ENCODE measurements at places on chromosomes 1 and 21. TPM values are rescaled to one million over a fixed set of nuclear protein-coding genes. Genes with fewer than 3 reads are reported as not detected.

Gene MEX3A
- total RNA-seq: 1.2 TPM

Gene MMEL1
- total RNA-seq: 0.21 TPM

Gene RIPK4
- total RNA-seq: 0.66 TPM

Gene KRTAP13-2
- not detected for total RNA-seq

Gene NR1I3
- total RNA-seq: not detected

Gene CD1C
- total RNA-seq: not detected

Gene PPM1J
- total RNA-seq: 0.66 TPM

Gene SLC6A9
- 1.8 TPM for total RNA-seq

Gene FAM167B
- 2.2 TPM for total RNA-seq

GRCh38 chr1:172388490-172388889, 32.0 kb upstream of the C1orf105 start:
- H3K27me3 ChIP-seq: no peaks in the 10 kb centered on the region
- no peaks in the 10 kb centered on the region for H3K36me3 ChIP-seq
- no peaks in the 10 kb centered on the region for H3K4me1 ChIP-seq
- H3K4me3 ChIP-seq: no peak overlapping the region

GRCh38 chr1:45079533-45079932, 67.5 kb downstream of the UROD start:
- H3K4me1 ChIP-seq: no peaks in the 10 kb centered on the region
- H3K36me3 ChIP-seq: peaks cover 21% of the 10 kb centered on the region
- DNase-seq: no peak
- no peak overlapping the region for H3K4me3 ChIP-seq
- H3K27me3 ChIP-seq: no peaks in the 10 kb centered on the region

DNA sequence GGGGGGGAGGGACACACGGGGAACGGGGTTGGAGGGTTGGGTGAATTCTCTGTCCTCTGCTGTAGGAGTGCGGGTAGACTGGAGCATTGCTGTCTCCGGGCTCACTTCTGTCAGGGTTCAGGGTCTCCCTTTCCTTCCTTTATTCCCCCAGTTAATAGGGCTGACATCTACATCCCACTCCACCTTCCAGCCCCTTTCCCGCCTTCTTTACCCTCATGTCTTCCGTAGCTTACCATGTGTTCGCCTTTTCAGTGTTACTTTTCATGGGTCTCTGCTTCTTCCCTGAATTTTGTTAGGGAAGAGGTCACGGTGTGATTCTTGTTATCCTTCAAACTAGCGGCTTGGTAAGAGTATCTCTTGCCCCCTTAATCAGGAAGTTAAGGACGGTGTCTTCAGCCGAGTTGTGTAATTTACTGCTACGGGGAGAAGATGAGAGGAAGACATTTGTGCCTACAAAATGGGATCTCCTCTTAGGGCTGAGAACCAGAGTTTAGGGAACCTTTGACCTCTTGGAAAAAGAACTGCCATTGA, 917 bp downstream of the RAP1A start:
- DNase-seq: no peak
- peak overlapping the region; percentile 70 for H3K4me3 ChIP-seq
- H3K4me1 ChIP-seq: peaks cover 40% of the 10 kb centered on the region
- H3K27ac ChIP-seq: peak overlapping the region; percentile 94
- no peaks in the 10 kb centered on the region for H3K27me3 ChIP-seq
- H3K36me3 ChIP-seq: no peaks in the 10 kb centered on the region

DNA sequence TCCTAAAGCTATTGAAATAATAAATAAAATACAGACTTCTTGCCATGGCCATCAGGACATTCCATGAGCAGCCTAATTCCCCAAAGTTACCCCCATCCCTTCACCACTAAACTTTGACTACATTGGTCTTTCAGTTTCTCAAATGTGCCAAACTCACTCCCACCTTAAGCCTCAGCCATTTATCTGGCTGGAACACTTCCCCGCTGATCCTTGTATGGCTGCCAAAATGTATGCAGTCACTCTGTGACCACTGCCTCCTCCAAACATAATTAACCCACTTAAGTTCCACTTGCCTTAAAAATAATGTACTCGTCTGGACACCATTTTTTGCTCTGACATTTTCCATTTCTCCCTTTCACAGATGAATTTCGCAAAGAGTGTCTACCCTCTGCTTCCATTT, 407.4 kb downstream of the NTNG1 start:
- H3K4me3 ChIP-seq: no peak overlapping the region
- H3K36me3 ChIP-seq: no peaks in the 10 kb centered on the region

DNA sequence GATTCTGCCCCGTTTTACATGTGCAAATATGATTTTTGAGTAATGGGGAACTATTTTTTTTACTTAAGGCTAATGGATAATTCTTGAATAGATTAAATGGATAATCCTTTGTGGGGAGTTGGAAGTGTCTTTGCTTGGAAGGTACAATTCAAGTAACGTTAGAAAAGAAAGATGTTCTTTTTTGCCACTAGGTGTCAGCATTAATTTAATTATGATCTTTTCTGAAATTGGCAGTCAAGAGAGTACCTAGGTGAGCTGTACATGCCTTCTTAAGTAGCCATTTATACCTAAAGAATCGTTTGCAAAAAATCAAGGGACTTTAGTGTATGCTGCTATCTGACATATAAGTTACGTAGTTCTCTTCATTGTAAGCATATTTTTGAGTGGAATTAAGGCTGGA, 2.2 kb downstream of the FBXO28 start:
- H3K4me3 ChIP-seq: no peak overlapping the region
- no peaks in the 10 kb centered on the region for H3K27me3 ChIP-seq
- no peak for DNase-seq
- no peak overlapping the region for H3K27ac ChIP-seq

- H3K27ac ChIP-seq: no peak overlapping the region
- no peaks in the 10 kb centered on the region for H3K27me3 ChIP-seq
- no peaks in the 10 kb centered on the region for H3K36me3 ChIP-seq
Measured at GRCh38 chr1:158496374-158496773, 24.4 kb downstream of the OR10R2 start.

GRCh38 chr21:30234643-30235042, 18.7 kb upstream of the CLDN8 start:
- peaks cover 6% of the 10 kb centered on the region for H3K4me1 ChIP-seq
- H3K27ac ChIP-seq: no peak overlapping the region
- no peak for DNase-seq
- no peaks in the 10 kb centered on the region for H3K36me3 ChIP-seq
- no peaks in the 10 kb centered on the region for H3K27me3 ChIP-seq

DNA sequence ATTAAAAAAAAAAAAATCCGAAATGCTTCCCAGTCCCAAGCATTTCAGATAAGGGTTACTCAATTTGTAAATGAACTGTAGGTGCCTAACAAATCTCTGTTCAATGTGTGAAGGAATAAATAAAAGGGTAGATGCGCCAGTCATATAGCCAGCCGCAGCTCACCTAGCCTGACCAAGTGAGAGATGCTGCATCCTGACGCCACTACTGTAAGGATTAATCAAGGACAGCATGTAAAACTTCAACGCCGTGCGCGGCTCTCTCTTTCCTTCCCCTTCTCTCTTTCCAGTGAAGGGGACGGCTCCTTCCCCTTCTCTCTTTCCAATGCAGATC, 441 bp downstream of the PPT1 start:
- DNase-seq: no peak
- H3K27me3 ChIP-seq: no peaks in the 10 kb centered on the region
- H3K36me3 ChIP-seq: peaks cover 8% of the 10 kb centered on the region
- H3K4me1 ChIP-seq: no peaks in the 10 kb centered on the region

GRCh38 chr1:190353538-190354101, 124.0 kb downstream of the BRINP3 start:
- no peaks in the 10 kb centered on the region for H3K27me3 ChIP-seq
- no peaks in the 10 kb centered on the region for H3K4me1 ChIP-seq
- H3K36me3 ChIP-seq: no peaks in the 10 kb centered on the region
- no peak overlapping the region for H3K27ac ChIP-seq
- DNase-seq: no peak

- no peak overlapping the region for H3K27ac ChIP-seq
- H3K4me3 ChIP-seq: no peak overlapping the region
- H3K27me3 ChIP-seq: no peaks in the 10 kb centered on the region
- no peak for DNase-seq
Measured at GRCh38 chr1:90236493-90236892, 241.6 kb downstream of the ZNF326 start.

DNA sequence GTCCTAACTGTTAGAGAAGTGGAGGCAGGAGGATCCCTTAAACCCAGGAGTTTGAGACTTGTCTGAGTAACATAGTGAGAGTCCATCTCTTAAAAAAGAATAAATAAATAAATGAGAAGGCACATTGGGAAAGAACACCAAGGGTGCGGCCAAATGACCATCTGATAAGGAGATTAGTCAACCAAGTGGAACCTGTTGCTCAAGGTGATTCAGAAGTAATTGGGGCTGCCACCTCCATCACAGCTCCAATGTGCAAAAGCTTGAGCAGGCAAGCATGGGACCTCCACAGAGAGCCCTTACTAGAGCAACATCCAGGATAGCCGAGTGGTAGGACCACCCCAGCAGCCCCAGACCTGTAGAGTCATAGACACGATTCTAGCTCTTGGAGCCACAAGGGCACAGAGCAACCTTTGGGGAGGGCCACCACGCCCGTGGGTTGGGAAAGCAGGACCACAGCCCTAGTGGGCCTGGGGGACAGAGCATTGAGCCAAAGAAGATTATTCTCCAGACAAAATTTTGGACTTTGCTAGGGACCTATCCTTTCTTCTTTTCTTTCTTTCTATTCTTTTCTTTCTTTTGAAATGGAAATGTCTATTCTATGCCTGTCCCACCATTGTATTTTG, 40.9 kb downstream of the KCNK1 start:
- DNase-seq: no peak
- no peak overlapping the region for H3K4me3 ChIP-seq
- no peak overlapping the region for H3K27ac ChIP-seq
- H3K27me3 ChIP-seq: no peaks in the 10 kb centered on the region
- H3K4me1 ChIP-seq: no peaks in the 10 kb centered on the region
- no peaks in the 10 kb centered on the region for H3K36me3 ChIP-seq

DNA sequence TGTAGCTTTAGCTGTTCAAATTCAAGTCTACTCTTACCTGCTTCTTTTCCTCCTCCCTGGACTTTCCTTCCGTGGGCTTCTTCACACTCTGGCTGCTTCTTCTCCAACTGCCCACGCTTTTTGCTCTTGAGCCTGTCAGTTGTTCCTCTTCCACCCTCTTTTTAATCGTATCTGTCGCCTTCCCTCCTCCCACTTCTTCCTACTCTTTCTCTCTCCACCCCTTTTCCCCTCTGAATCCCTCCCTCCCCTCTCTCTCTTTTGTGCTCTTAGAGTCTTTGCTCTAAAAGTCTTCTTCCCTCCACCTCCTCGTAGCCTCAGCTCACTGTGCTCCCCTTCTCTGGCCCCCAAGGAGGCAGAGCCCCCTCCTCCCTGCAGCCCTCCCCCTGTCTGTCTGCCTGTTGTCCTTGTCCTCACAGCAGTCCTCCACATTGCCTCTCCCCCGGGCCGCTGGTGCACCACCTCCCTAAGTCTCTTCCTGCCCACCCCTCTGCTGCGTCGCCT, 12.9 kb upstream of the GJA5 start:
- no peaks in the 10 kb centered on the region for H3K36me3 ChIP-seq
- peak overlapping the region; percentile 12 for H3K4me3 ChIP-seq
- no peaks in the 10 kb centered on the region for H3K27me3 ChIP-seq
- DNase-seq: no peak

DNA sequence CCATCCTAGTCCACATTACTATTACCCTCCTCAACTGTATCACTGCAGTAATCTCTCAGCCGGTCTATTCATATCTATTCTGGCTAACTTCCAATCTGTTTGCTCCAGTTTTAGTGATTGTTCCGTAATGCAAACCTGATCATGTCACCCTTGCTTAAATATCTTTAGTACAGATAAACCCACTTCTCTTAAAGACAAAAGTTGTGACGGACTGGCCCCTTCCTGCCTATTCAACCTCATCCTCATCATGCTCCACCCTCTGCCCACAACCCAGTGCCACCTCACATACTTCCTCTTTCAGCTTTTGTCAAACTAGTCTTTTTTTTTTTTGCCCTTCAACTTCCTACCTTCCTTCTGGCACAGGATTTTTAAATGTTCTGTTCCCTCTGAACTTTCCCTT, 2.8 kb upstream of the C1orf162 start:
- H3K27me3 ChIP-seq: no peaks in the 10 kb centered on the region
- H3K4me3 ChIP-seq: no peak overlapping the region
- H3K36me3 ChIP-seq: peaks cover 65% of the 10 kb centered on the region
- H3K4me1 ChIP-seq: peaks cover 7% of the 10 kb centered on the region

GRCh38 chr21:39334611-39335010, 14.3 kb downstream of the HMGN1 start:
- no peaks in the 10 kb centered on the region for H3K36me3 ChIP-seq
- H3K4me1 ChIP-seq: no peaks in the 10 kb centered on the region
- no peak overlapping the region for H3K27ac ChIP-seq
- no peak for DNase-seq

DNA sequence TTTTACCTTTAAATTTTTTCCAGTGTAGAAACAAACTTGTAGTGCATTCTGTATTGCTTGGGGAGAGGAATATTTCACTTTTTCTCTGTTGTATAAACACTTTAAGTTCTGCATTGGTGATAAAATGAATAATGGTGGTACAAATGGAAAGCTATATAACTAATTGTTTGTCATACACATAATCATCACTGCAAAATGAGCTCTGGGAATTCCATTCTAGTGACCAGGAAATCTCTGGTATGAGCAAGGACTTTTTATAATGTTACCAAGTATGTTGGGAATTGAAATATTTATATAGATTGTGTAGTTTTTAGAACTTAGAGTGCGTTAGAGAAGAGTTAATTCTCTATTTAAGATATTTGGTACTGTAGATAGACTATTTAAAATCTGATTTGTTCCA, 5.0 kb upstream of the FMN2 start:
- peaks cover 8% of the 10 kb centered on the region for H3K4me1 ChIP-seq
- H3K27me3 ChIP-seq: no peaks in the 10 kb centered on the region
- H3K27ac ChIP-seq: no peak overlapping the region
- no peak overlapping the region for H3K4me3 ChIP-seq
- DNase-seq: no peak

GRCh38 chr1:64318428-64318827, 115.0 kb downstream of the UBE2U start:
- H3K27me3 ChIP-seq: no peaks in the 10 kb centered on the region
- no peak overlapping the region for H3K27ac ChIP-seq
- H3K4me3 ChIP-seq: no peak overlapping the region
- no peaks in the 10 kb centered on the region for H3K4me1 ChIP-seq
- DNase-seq: no peak
- H3K36me3 ChIP-seq: no peaks in the 10 kb centered on the region

DNA sequence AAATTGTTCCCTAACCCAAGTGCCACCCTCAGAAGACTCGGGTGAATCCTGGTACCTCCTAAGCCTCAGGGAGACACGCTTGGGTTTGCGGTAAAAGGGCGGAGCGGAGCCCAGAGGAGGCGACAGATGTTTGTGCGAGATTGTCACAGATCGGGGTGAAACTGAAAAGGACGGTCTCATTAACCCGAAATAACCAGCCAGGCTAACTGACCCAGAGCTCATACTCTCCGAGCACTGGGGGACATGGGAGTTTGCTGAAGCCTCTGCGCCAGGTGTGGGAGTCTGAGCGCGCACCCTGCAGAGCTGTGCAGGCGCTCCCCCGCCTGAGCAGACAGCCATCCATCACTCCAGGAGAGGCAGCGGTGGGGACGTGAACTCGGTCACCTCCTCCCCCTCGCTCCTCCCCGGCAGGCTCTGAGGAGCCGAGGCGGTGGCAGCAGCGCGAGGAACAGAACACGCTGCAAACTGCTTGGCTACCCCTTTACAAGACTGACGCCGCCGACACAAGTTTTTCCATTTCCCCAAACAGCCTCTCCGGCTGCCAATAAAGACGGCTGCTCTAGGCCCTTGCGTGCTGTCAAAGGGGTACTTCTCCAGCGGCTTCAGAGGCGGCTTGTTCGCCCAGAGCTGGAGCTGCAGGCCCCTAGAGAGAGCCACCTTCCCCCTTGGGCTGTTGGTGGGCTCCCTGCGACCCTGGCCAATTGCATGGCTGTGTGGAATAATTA, 43.5 kb downstream of the RRAGC start:
- peaks cover 11% of the 10 kb centered on the region for H3K4me1 ChIP-seq
- no peak for DNase-seq
- no peak overlapping the region for H3K4me3 ChIP-seq
- H3K27me3 ChIP-seq: peaks cover 63% of the 10 kb centered on the region
- no peak overlapping the region for H3K27ac ChIP-seq
